Activated gamma-delta T cell treated with anti-CD3 and anti-CD28 coated beads, Interleukin-2, amount 50 U/mL, for 16 hours (primary cell): ENCODE measurements at places on chromosomes 12 and 14.

GRCh38 chr14:76564471-76565422 lies 188.8 kb downstream of the ESRRB start:
- no peak for DNase-seq

DNA sequence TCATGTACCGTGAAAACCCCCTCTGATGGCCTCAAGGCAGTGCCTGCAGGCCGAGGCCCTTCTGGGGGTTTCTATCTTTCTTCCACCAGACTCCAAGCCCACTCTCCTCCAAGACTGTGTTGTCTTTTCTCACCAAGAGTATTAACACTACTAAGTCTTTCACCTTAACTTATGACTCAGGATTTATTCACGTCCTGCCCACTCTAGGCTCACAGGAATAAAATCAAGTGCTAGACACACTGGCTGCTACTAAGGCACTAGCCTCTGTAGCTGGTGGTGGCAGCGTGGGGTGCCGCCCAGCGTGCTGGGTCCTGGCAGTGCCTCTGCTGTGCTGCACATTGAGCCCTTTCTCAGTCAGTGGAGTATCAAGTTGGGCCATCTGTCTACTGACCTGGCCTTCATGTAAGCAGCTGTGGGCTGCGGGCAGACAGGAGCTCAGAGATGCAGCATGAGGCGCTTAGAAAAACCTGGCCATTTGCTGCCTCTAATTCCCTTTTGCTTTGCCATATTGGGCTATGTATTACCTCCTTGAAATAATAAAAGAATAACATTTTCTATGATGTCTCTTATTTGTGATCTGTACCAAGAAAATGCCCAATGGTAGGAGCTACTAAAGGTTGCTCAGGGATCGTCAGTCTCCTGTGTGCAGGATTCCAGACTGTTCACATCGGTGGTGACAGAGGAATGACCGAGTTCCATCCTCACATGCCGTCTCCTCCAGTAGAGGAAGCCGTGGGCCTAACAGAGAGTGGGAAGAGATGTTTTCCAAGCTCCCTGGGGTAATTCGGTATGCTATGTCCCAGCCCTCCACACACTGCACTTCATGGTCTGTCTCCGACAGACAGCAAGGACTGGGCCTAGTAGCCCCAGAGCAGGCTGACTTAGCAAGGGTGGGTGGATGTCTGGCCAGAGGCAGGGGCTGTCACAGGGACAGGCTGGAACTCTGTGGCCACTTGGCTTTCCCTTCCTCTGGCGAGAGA lies 39.9 kb downstream of the MAX start:
- DNase-seq = no peak

DNA sequence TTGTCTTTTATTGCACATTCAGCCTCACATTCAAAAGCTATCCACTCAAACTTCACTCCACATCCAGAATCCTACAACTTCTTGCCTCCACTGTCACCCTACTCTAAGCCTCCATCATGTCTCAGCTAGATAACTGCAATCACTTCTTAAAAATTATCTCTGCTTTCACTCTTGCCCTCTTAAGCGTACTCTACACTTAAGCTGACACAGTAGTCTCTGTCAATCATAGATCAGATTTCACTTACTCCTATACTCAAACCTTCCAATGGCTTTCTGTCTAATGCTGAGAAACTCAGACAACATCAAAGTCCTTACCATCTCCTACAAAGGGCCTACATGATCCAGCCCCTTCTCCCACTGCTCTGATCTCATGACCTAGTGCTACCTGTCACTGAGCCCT lies 304.1 kb downstream of the ITPR2 start:
- DNase-seq = no peak

- DNase-seq = no peak
Observed at GRCh38 chr12:131941116-131941986, 8.4 kb upstream of the EP400 start.

DNA sequence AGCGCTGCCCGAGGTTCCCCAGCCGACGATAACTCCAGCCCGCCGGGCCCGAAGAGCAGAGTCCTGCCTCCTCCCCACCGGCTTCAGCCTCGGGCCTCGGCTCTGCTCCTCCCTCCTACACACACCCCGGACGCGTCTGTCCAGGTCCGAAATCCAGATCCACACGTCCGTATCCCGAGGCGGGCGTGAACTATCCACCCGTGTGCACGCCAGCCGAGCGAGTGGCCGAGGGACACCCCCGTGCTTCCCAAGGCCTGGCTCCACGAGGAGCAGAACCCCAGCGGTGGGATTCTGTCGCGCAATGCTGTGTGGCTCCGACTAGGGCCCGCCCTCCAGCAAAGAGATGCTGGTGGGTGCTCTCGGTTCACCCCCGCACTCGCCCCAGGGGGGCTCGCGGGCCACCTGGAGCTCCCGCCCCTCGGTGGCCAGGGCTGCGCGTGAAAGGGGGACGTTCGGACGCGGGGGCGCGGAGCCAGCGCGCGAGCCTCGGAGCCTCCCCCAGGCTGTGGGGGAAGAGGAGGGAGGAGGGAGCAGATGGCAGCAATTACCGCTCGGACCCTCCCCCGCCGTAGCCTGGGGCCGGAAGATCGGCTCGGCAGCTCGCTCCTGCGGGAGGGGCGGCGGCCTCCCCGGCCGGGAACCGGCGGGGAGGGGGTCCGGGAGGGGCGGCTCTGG lies 18.9 kb upstream of the ANKRD33 start:
- no peak for DNase-seq

DNA sequence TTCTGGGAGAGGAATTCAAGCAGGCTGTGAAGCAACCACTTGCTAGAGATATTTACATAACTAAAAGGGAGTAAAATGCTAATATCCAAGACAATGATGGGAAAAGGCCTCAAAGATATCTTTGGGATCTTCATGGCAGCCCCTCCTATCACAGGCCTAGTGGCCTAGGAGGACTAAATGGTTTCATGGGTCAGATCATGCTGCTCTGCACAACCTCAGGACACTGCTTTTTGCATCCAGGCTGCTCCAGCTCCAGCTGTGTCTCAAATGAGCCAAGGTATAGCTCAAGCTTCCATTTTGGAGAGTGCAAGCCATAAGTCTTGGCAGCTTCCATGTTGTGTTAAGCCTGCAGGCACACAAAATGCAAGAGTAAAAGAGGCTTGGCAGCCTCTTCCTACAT lies 195.6 kb upstream of the SSTR1 start:
- no peak for DNase-seq

GRCh38 chr12:69621551-69621950 lies 10.8 kb upstream of the LRRC10 start:
- no peak for DNase-seq

DNA sequence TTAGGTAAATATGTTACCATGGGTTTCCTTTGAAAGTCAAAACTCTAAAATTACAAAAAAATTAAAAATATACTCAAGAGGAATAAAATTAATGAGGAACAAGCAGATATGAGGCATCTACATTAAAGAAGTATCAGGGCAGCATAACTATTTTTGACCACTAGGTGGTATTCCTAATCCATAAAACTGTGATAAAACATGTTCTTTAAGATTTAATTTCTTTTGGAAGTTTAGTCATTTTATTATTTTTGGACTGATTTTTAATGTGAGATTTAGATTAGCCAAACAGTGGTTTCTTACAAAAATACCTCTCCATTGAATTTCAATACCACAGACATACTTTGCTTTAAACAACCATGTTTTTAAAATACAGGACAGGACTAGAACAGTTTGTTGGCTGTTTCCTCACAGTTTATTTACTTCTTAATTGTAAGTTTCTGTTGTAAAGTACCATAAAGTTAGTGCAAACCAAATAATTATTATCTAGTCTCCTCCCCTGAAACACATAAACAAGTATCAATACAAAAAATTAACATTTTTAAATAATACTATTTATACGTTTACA lies 49.8 kb downstream of the NTS start:
- no peak for DNase-seq

DNA sequence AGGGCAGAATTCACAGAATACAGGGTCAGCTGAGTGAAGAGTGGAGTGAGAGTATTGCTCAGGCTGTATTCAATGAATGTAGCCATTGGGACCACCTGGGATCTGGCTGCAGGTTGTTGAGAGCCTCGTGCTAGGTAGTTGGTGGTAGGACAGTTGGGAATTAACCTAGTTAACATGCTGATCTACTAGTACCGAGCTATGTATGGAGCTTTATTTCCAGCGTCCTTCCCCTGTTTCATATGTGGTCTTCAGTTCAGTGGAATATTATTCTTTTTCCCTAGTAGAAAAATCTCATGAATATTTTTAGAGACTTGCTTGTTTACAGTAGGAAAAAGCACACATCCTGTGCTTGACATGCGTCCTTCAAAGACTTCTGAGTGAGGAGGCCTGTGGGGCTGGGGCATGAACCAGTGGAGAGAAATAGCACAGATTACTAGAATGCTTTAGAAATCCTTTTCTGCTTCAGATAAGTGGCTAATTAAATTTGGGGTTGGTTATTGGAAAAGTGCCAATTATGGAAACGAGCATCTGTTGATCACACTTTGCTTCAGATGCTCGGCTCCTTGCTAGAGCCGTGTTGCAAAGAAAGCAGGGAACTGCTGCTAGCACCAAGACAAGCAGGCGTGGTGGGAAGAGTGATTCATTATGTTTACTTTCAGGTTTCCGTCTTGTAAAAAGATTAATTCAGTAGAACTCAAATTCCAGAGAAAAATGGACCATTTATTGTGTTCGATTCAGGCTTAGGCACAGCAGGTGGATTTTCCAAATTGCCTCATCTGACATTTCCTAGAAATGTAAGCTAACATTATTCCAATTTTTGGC lies 53.6 kb downstream of the ARF6 start:
- DNase-seq = no peak

GRCh38 chr12:91877456-91878235 lies 268.0 kb downstream of the BTG1 start:
- DNase-seq = peak; percentile 39

DNA sequence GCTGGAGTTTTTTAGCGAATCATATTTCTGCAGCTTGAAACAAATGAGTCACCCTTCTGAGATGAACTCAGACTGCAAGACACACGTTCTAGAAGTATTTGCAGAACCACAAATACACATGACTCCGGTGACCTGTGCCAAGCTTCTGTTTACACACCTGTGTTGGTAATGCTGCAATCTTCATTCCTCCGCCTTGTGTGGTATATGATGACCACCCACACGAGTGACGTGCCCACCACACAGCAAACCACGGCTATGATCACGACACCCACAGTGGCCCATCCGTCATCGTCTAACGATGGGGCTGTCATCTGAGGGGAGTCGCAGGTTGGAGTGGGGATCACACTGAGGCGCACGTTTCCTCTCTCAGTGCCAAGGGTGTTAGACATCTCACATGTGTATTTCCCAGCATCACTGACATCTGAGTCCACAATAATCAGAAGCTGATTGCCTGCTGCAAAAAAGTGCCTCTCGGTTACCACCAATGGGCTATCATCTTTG lies 43.0 kb downstream of the LRIG3 start:
- DNase-seq = no peak

GRCh38 chr12:116392061-116392460 lies 114.6 kb upstream of the MED13L start:
- no peak for DNase-seq

GRCh38 chr14:93734086-93734822 lies 54.0 kb downstream of the PRIMA1 start:
- DNase-seq = no peak

DNA sequence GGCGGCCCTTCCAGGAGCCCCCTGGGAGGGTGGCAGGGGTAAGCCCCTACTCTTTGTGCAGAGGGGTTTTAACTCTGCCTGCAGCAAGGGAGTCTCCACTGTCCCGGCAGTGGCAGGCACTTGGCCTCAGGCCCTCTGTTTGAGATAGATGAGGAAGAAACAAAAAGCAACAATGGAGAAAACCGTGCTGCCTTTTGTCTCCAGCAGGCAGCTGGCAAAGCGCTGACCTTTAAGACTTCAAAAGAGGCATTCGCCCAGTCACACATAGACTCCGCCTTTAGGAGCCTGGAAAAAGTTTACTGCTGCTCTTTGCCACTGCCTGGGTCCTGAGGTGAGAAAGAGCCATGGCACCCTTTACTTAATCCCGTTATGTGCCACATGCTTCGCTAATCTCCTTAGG lies 158.2 kb upstream of the NTF3 start:
- no peak for DNase-seq

DNA sequence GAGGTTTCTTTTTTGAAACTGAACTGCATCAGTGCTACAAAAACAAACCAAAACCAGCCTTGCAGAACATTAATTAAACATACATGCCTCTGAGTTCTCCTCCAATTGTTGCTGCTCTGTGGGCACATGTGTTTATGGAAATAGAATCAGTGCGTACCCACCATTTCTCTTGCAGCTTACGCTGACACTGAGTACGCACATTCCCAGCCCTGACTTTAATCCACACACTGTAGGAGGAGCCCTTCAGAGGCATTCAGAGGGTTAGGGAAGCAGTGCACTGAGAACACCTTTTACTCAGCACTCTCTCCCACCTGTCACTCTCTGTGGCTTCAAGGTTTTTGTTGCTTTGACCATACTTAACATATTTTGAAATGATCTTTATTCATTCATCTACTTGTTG lies 250.5 kb upstream of the PWP1 start:
- DNase-seq = no peak

DNA sequence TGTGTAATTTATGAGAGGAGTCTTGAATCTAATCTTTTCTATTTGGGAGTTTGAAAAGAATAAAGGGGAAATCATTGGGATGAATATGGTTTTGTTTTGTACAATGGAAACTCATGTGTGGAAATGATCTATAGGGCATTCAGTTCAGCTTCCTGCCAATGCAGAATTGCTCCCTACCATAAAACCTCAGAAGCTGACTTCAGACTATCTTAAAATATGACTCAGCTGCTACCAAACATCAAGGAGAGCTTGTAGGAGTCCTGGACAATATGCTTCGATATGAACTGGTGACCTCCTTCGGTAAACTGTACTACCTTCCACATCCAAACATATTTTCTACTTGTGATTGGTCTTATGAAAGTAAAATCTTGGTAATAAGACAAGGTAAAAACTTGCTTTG lies 160.6 kb downstream of the CAPZA3 start:
- DNase-seq = no peak

GRCh38 chr14:91205459-91205858 lies 39.0 kb downstream of the GPR68 start:
- DNase-seq = no peak

- DNase-seq = peak; percentile 75
Observed at GRCh38 chr14:100239840-100240667, 1.1 kb downstream of the YY1 start.

GRCh38 chr12:83843541-83843940 lies 1069.1 kb downstream of the SLC6A15 start:
- DNase-seq = no peak

DNA sequence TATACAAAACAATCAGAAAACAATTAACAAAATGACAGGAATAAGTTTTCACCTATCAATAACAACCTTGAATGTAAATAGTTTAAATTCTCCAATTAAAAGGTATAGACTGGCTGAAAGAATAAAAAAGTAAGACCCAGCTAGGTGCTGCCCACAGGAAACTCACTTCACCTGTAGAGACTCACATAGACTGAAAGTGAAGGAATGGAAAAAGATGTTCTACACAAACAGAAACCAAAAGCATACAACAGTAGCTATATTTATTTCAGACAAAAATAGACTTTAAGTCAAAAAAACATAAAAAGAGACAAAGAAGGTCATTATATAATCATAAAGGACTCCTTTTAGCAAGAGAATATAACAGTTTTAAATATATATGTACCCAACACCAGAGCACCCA lies 152.4 kb upstream of the PWP1 start:
- no peak for DNase-seq

- DNase-seq = no peak
Observed at GRCh38 chr12:28223858-28224257, 33.6 kb downstream of the CCDC91 start.
